ENCODE measurements at places on chromosomes 13 and 19. TPM values are rescaled to one million over a fixed set of nuclear protein-coding genes. Genes with fewer than 3 reads are reported as not detected.

The RNF17 gene
- total RNA-seq: not detected

The FBXL12 gene
- 25.7 TPM for total RNA-seq

DNA sequence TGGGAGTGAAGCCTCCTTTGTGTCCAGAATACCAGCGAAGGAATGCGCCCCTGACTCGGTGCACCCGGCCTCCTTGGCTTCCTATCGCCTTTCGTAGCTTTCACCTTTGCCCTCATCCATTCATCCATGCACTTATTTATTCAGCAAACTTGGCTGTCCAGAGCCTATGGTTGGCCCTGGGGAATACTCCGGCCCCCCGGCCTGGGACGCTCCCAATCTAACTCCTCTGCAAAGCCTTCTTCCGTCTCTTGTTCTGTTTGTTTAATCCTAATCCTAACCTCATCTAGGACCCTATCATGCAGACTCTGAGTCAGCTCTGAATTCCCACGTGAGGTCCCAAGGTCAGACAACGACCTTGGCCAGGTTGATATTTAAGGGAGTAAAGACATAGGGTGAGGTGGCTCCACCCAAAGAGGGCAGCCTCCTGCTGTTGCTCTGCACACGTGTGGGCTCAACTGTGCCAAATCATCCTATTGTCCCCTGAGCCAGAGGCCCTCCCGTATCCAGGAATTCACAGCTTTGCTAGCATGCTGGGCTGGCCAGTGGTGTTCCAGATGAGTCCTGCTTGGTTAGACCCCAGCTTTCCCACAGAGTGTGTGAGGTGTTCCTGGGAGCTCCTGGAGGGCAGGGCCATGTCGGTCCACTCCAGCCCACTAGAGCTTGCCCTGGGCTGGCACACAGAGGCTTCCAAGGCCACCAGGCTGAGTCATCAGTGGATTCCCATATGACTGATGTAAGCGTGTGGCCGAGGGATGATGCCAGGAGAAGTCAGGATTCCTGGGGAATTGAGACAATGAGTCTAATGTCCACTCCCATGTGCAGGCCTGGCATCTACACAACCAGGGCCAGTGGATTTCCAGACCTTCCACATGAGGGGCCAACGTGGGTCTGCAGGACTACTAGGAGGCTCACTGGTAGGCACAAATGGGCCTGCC lies 6.5 kb upstream of the CCNE1 start:
- DNase-seq: no peak

GRCh38 chr19:17303167-17303939 lies at the start of gene ABHD8:
Gene ABHD8, minus strand, starts transcription at chr19:17303425. Its CDS starts 1,809 bp downstream, at chr19:17301616.
- DNase-seq: peak; percentile 96

DNA sequence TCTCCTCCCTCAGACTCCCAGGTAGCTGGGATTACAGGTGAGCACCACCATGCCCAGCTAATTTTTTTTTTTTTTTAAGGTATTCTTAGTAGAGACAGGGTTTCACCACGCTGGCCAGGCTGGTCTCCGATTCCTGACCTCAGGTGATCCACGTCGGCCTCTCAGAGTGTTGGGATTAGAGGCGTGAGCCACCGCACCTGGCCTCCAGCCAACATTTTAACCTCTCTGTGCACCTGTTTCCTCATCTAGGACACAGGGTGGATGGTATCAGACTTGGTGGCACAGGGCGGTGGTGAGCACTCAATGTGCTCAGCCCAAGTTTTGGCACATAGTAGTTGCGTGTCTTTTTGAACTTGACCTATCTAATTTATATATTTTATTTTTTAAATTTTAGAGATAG lies 12.5 kb downstream of the APBA3 start:
- no peak for DNase-seq

- no peak for DNase-seq
These were observed 2.2 kb downstream of the CRTC1 start for GRCh38 chr19:18685597-18686190.

GRCh38 chr19:51354742-51355148 lies 11.4 kb downstream of the ETFB start:
- no peak for DNase-seq

All from mucosa of descending colon (tissue), 3 donors.